ENCODE measurements at places on chromosomes 5 and 9. TPM values are rescaled to one million over a fixed set of nuclear protein-coding genes. Genes with fewer than 3 reads are reported as not detected.

- peak; percentile 31 for DNase-seq
These were observed 99.3 kb downstream of the ACTBL2 start for GRCh38 chr5:57383093-57383861.

The NRARP gene
- total RNA-seq, result 3.3 TPM

DNA sequence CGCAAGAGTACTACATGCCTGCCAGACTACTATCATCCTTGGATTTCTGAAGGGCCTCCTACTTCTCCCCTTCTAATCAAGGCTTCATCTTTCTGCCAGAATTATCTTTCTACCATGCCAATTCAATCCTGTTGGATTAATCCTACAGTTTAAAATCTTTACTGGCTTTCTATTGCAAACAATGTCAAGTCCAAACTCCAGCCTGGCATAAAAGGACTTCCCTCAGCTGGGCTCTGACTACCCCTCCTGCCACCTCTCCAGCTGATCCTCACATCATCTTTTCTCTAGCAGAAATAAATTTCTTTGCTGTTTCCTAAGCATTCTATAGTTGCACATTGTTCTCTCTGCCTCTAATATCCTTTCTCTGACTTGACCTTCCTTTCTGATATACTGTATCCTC, 119.7 kb upstream of the RAD23B start:
- no peak for DNase-seq

GRCh38 chr5:109105631-109106267, 304.0 kb downstream of the PJA2 start:
- DNase-seq, result no peak

- no peak for DNase-seq
These were observed 11.1 kb upstream of the VAV2 start for GRCh38 chr9:134003237-134003636.

- no peak for DNase-seq
These were observed 35.3 kb upstream of the HK3 start for GRCh38 chr5:176934309-176934930.
